ENCODE measurements at places on chromosomes 5 and 9.

- H3K4me3 ChIP-seq, result no peak overlapping the region
- H3K36me3 ChIP-seq, result no peaks in the 10 kb centered on the region
- no peak for DNase-seq
- H3K4me1 ChIP-seq, result no peaks in the 10 kb centered on the region
- no peak overlapping the region for H3K27ac ChIP-seq
Observed at GRCh38 chr5:167792514-167792913, 498.9 kb upstream of the WWC1 start.

DNA sequence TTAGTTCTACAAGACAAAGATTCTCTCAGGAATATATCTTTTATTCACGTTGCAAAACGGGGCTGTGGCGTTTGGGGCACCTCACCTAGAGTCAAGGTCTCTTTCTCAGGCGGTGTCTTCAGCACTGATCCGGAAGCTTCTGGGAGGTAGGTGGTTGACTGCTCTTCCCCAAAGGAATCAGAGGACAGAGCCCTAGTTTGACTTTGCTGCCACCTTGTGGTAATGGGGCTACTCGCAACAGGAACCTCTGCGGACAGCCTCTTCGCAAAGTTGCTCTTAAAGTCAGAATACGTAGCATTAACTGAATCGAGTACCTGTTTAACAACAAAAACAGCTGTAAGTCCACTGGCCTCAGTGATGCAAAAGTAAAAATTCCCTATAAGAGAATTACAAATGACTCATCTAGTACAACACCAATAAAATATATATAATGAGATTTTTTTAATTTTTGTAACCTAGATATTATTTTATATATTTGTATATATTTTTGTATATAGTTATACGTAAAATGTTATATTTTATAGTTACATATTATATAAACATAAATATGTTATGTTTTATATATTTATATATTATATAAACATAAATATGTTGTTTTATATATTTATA, 13.3 kb upstream of the GPX8 start:
- H3K4me3 ChIP-seq, result no peak overlapping the region
- H3K36me3 ChIP-seq, result no peaks in the 10 kb centered on the region
- no peak overlapping the region for H3K27ac ChIP-seq
- H3K27me3 ChIP-seq, result no peaks in the 10 kb centered on the region
- H3K4me1 ChIP-seq, result no peaks in the 10 kb centered on the region

- no peak for DNase-seq
- no peak overlapping the region for H3K27ac ChIP-seq
- no peaks in the 10 kb centered on the region for H3K27me3 ChIP-seq
Observed at GRCh38 chr9:133490865-133491655, 12.2 kb upstream of the SLC2A6 start.

DNA sequence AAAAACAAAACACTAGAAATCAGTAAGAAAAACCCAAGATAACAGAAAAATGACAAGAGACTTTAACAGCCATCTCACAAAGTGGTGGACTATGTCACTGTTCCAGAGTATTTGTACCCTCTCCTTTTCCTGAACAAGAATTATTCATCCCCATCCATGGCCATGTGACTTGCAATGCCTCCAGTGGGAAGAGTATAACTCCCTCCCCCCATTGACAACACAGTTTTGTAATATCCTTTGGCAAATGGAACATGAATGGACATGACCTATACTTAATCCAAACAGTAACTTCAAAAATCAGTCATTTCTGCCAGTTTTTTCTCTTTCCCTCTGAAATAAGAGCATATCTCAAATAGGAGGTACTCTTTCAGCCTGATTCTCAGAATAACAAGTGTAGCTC, 33.9 kb downstream of the PTBP3 start:
- peaks cover 19% of the 10 kb centered on the region for H3K4me1 ChIP-seq
- no peaks in the 10 kb centered on the region for H3K36me3 ChIP-seq
- DNase-seq, result no peak
- no peak overlapping the region for H3K4me3 ChIP-seq

GRCh38 chr5:89255845-89256463, 373.0 kb upstream of the MEF2C start:
- no peak overlapping the region for H3K27ac ChIP-seq
- no peaks in the 10 kb centered on the region for H3K27me3 ChIP-seq
- H3K4me1 ChIP-seq, result no peaks in the 10 kb centered on the region
- DNase-seq, result no peak

- H3K27me3 ChIP-seq, result no peaks in the 10 kb centered on the region
- H3K27ac ChIP-seq, result no peak overlapping the region
- H3K36me3 ChIP-seq, result no peaks in the 10 kb centered on the region
- no peak overlapping the region for H3K4me3 ChIP-seq
Observed at GRCh38 chr5:153508700-153509099, 18.2 kb downstream of the GRIA1 start.

DNA sequence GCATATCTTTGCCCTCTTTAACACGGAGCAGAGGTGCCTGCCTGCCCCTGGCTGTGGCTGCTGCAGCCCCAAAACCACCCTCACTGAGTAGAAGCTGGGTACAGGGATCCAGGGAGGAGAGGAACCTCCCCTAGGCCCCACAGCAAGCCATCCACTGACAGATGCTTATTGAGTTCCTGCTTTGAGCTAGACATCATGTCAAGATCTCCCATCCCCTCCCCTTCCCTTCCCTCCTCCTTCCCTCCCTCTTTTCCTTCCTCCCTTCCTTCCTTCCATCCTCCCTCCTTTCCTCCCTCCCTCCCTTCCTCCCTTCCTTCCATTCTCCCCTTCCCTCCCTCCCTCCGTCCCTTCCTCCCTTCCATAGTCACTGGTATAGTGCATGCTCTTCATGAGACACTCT, 29.3 kb downstream of the GOLGA2 start:
- no peaks in the 10 kb centered on the region for H3K27me3 ChIP-seq
- H3K4me3 ChIP-seq, result no peak overlapping the region
- no peaks in the 10 kb centered on the region for H3K36me3 ChIP-seq
- no peak for DNase-seq
- H3K4me1 ChIP-seq, result no peaks in the 10 kb centered on the region

- peak overlapping the region; percentile 87 for H3K27ac ChIP-seq
- no peak for DNase-seq
- peaks cover 2% of the 10 kb centered on the region for H3K36me3 ChIP-seq
- peaks cover 27% of the 10 kb centered on the region for H3K4me1 ChIP-seq
Observed at GRCh38 chr5:150527038-150527437, 19.1 kb downstream of the NDST1 start.

- DNase-seq, result no peak
- H3K4me1 ChIP-seq, result peaks cover 18% of the 10 kb centered on the region
- no peak overlapping the region for H3K4me3 ChIP-seq
- no peak overlapping the region for H3K27ac ChIP-seq
- no peaks in the 10 kb centered on the region for H3K27me3 ChIP-seq
Observed at GRCh38 chr9:3962971-3963642, 336.8 kb downstream of the GLIS3 start.

- peak; percentile 77 for DNase-seq
- H3K27ac ChIP-seq, result peak overlapping the region; percentile 90
- H3K4me1 ChIP-seq, result peaks cover 10% of the 10 kb centered on the region
- H3K4me3 ChIP-seq, result peak overlapping the region; percentile 78
- H3K27me3 ChIP-seq, result no peaks in the 10 kb centered on the region
Observed at GRCh38 chr5:181187500-181188213, 17.3 kb downstream of the TRIM7 start.

- H3K36me3 ChIP-seq, result no peaks in the 10 kb centered on the region
- H3K4me1 ChIP-seq, result no peaks in the 10 kb centered on the region
- no peaks in the 10 kb centered on the region for H3K27me3 ChIP-seq
- DNase-seq, result no peak
- no peak overlapping the region for H3K4me3 ChIP-seq
Observed at GRCh38 chr5:156528673-156529072, 201.7 kb downstream of the SGCD start.

- H3K4me1 ChIP-seq, result no peaks in the 10 kb centered on the region
- H3K4me3 ChIP-seq, result no peak overlapping the region
- no peak for DNase-seq
- H3K27ac ChIP-seq, result no peak overlapping the region
Observed at GRCh38 chr9:105932276-105932675, 237.9 kb downstream of the TMEM38B start.

DNA sequence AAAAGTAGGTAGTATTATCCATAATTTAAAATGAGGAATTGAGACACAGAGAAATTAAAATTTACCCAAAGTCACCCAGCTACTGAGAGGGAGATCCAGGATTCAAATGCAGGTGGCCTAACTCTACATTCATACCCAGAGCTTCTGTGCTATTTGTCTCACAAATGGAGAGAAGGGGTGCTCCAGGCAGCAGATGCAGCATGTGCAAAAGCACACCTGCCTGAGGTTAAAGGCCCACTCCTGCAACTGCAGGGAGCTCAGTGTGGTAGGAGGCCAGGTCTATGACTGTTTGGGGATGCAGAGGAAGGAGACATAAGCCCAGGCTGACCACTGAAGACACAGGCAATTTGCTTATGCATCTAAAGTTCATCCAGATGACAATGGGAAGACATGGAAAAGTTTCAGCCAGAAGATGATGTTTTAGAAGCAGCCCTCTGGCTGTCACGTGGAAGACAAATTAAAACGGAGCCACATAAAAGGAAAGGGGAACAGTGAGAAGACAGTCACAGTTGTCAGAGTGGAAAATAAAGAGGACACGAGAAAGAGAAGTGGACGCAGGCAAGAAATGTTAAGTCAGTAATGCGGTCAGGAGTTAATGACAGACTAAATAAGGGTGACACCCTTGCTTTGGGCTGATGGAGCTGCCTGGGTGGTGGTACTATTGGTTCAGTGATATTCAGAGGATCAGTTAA, 214.7 kb downstream of the EBF1 start:
- H3K4me1 ChIP-seq, result peaks cover 13% of the 10 kb centered on the region
- no peaks in the 10 kb centered on the region for H3K36me3 ChIP-seq
- H3K27me3 ChIP-seq, result no peaks in the 10 kb centered on the region
- no peak for DNase-seq

GRCh38 chr9:132730054-132731033, 60.1 kb downstream of the GTF3C4 start:
- H3K27ac ChIP-seq, result peak overlapping the region; percentile 46
- H3K4me1 ChIP-seq, result peaks cover 9% of the 10 kb centered on the region
- H3K36me3 ChIP-seq, result no peaks in the 10 kb centered on the region
- H3K27me3 ChIP-seq, result no peaks in the 10 kb centered on the region

- H3K36me3 ChIP-seq, result peaks cover 25% of the 10 kb centered on the region
- H3K4me3 ChIP-seq, result no peak overlapping the region
- no peak for DNase-seq
- H3K27me3 ChIP-seq, result no peaks in the 10 kb centered on the region
Observed at GRCh38 chr5:154209591-154210081, 19.1 kb downstream of the GALNT10 start.

- no peak overlapping the region for H3K4me3 ChIP-seq
- H3K36me3 ChIP-seq, result no peaks in the 10 kb centered on the region
- no peaks in the 10 kb centered on the region for H3K27me3 ChIP-seq
- DNase-seq, result no peak
- H3K27ac ChIP-seq, result no peak overlapping the region
Observed at GRCh38 chr5:102654559-102655349, 100.4 kb upstream of the PAM start.

DNA sequence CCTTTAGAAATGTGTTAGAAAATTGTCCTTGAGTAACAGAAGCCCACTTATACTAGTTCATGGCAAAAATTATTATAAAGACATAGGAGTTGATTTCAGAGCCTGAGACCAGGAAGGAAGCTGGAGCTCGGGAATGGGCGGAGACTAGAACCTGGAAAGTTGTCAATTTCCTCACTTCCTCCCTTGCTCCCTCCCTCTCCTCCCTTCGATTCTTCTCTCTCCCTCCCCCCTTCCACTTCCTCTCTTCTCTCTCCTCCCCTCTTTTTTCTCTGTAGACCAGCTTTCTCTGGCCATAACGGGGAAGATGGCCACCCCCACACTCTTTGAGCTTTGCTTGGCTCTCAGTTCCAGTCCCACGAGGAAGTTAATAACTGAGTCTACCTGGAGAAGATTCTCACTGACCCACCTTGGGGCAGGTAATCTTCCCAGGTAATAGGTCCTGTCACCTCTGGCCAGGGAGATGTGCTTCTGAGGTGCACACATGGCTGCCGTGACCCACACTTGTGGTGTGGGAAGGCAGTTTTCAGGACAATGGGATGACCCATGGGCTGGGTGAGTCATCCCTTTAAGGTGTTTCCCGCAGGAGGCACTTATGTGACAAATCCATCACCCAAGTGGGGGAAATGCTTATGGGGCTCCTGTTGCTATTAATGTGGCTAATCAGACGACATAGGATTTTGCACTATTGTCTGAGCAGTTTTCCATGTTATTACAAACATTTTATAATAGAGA, 78.7 kb downstream of the HSPA4 start:
- H3K27me3 ChIP-seq, result no peaks in the 10 kb centered on the region
- peaks cover 12% of the 10 kb centered on the region for H3K4me1 ChIP-seq
- no peak for DNase-seq
- H3K27ac ChIP-seq, result no peak overlapping the region
- no peak overlapping the region for H3K4me3 ChIP-seq

GRCh38 chr5:176535664-176536131, 1.5 kb downstream of the RNF44 start:
- peak overlapping the region; percentile 90 for H3K4me3 ChIP-seq
- DNase-seq, result no peak
- no peaks in the 10 kb centered on the region for H3K27me3 ChIP-seq
- H3K4me1 ChIP-seq, result peaks cover 3% of the 10 kb centered on the region

DNA sequence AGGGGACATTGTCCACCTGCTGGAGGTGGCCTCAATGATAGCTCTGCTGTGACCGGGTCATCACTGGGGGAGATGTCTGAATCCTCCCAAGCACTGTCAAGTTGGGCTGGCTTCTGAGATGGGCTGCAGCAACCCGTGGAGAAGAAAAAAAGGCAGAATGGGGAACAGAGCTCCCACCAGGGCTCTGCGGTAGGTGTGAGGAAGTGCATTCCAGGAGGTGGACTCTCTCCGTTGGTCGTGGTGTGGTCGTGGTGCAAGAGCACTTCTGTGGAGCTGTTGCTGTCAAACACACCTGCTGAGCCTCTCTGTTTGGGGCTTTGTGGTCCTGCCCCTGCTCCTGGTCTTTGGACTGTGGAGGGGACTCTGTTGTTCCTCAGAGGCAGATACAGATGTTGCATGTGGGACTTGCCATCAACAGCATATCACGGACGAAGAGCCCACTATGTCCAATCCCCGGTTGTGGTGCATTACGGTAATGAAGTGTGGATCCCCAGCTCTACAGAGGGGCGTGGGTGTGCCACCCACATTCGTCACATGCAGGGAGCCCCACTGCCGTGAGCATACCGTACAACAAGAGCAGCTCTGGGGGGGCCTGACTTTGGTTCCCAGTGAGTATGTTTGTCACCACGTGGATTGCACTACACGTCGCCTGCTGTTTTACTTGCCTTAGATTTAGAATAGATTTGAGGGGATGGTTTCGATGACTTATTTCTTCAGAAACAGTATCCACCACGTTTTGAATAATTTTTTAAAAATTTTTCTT, 36.0 kb upstream of the PITX1 start:
- H3K4me3 ChIP-seq, result no peak overlapping the region
- H3K27ac ChIP-seq, result no peak overlapping the region
- no peaks in the 10 kb centered on the region for H3K27me3 ChIP-seq
- no peak for DNase-seq
- no peaks in the 10 kb centered on the region for H3K36me3 ChIP-seq

DNA sequence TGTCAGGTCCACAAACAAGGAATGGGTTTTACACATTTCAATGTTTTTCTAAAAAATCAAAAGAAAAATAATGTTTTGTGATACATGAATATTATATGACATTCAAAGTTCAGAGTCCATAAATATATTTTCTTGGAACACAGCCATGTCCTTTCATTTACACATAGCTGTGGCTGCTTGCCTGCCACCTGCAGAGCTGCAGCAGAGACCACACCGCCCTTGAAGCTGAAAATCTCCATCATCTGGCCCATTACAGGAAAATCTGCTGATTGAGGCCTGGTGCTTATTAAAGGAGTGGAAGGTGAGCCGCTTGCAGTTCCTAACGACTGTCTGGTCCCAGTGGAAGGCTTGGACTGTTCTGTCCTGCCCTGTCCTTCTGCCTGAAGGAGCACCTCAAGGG, 232.6 kb upstream of the ADAMTS16 start:
- no peak overlapping the region for H3K4me3 ChIP-seq
- no peaks in the 10 kb centered on the region for H3K27me3 ChIP-seq
- no peaks in the 10 kb centered on the region for H3K4me1 ChIP-seq
- H3K27ac ChIP-seq, result no peak overlapping the region
- no peaks in the 10 kb centered on the region for H3K36me3 ChIP-seq

Data from tibial nerve (tissue), 4 donors.